Neural progenitor cell (in vitro differentiated cells): ENCODE measurements at places on chromosomes 16 and 17. TPM values are rescaled to one million over a fixed set of nuclear protein-coding genes. Genes with fewer than 3 reads are reported as not detected.

- no peaks in the 10 kb centered on the region for H3K4me1 ChIP-seq
- H3K27me3 ChIP-seq = no peaks in the 10 kb centered on the region
- H3K27ac ChIP-seq = no peak overlapping the region
- DNase-seq = no peak
- no peaks in the 10 kb centered on the region for H3K36me3 ChIP-seq
Measured at GRCh38 chr17:58611331-58611730, 80.5 kb downstream of the TEX14 start.

GRCh38 chr16:60481591-60481990, 1554.6 kb downstream of the CDH8 start:
- DNase-seq = no peak
- H3K4me3 ChIP-seq = no peak overlapping the region
- H3K36me3 ChIP-seq = no peaks in the 10 kb centered on the region
- no peaks in the 10 kb centered on the region for H3K4me1 ChIP-seq

GRCh38 chr16:20303012-20303411, 24.3 kb downstream of the GP2 start:
- no peaks in the 10 kb centered on the region for H3K4me1 ChIP-seq
- H3K36me3 ChIP-seq = no peaks in the 10 kb centered on the region
- no peak overlapping the region for H3K27ac ChIP-seq
- DNase-seq = no peak
- H3K4me3 ChIP-seq = no peak overlapping the region

- no peak overlapping the region for H3K27ac ChIP-seq
- H3K36me3 ChIP-seq = no peaks in the 10 kb centered on the region
- H3K4me1 ChIP-seq = peaks cover 30% of the 10 kb centered on the region
- H3K4me3 ChIP-seq = peak overlapping the region; percentile 54
- H3K27me3 ChIP-seq = peaks cover 100% of the 10 kb centered on the region
Measured at GRCh38 chr17:80476877-80477646, 655 bp upstream of the NPTX1 start.

GRCh38 chr16:76946879-76947278, 244.1 kb upstream of the MON1B start:
- no peaks in the 10 kb centered on the region for H3K36me3 ChIP-seq
- no peak overlapping the region for H3K4me3 ChIP-seq
- DNase-seq = no peak
- H3K27me3 ChIP-seq = no peaks in the 10 kb centered on the region
- H3K4me1 ChIP-seq = no peaks in the 10 kb centered on the region

Gene IGF2BP1
- total RNA-seq = 129 and 137 TPM in 2 replicates

Gene ATP2A1
- 1.6 and 8.2 TPM in 2 replicates for total RNA-seq

DNA sequence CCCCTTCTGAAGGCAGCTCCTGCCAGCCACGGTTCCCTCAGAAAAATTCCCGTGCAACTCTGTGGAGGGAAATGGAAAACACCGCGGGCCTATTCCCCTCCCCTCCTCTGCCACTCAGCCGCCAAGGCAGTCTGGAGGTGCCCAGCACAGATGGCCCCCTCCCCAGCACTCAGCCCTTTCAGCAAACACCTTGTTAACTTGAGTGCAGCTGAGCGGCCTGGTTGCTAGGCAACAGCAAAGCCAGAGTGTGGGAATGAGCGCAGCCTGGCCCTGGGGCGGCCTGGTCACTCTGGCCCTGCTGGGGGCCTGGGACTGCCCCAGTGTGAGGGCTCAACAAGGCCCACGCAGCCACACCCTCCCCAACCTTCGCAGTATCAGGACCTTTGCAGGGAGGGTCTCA, 32.8 kb downstream of the CACNA1G start:
- H3K36me3 ChIP-seq = no peaks in the 10 kb centered on the region
- peak; percentile 94 for DNase-seq
- no peak overlapping the region for H3K27ac ChIP-seq
- H3K27me3 ChIP-seq = no peaks in the 10 kb centered on the region
- H3K4me3 ChIP-seq = no peak overlapping the region

DNA sequence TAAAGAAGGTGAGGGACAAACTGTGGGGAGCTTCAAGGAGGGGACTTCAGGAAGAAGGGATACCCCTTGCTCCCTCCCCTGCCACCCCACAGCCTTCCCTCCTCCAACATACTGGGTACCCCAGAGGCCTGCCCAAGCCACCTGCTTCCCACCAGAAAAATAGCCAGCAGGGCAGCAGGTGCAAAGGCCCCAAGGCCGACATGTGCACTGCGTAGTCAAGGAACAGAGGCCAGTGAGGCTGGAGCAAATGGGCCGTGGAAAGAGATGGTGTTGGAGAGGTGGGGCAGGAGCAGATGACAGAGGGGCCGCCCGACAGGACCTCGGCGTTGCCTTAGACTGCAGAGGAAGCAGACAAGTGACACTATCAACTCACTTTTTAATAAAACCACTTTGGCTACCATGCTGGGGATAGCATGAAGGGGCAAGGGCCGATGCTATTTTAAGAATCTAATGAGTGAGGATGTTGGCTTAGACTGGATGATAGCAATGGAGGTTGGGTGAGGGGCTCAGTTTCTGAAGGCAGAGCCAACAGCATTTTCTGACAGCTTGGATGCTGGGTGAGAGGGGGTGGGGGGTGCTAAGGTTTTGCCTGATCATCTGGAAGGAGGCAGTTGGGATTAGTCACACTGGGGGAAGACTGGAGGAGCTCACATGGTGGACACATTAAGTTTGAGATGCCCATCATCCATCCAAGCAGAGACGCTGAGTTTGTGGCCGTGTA, 72.8 kb upstream of the TOB1 start:
- peaks cover 25% of the 10 kb centered on the region for H3K27me3 ChIP-seq
- no peak for DNase-seq
- H3K36me3 ChIP-seq = no peaks in the 10 kb centered on the region
- no peak overlapping the region for H3K4me3 ChIP-seq
- no peak overlapping the region for H3K27ac ChIP-seq

Gene UBTF
- total RNA-seq = 23.7 and 32.9 TPM in 2 replicates

DNA sequence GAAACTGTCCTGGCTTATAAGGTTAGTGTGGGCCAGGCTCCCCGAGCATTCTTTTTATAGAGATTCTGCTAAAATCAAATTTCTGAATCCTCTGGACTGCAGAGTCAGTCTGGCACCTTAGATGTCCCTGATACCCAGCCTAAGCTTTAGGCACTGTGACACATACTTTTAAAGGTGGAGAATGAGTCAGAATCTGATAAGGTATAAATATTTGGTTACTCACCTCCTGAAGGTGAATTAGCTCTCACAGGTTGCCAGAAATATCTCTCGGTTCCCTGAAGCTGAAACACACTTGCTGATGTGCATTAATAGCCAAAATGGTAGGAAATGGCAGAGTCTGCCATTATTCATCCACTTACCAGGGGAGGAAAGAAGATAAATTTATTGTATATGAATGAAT, 446.9 kb downstream of the UTP18 start:
- DNase-seq = no peak
- H3K27me3 ChIP-seq = no peaks in the 10 kb centered on the region
- no peak overlapping the region for H3K27ac ChIP-seq
- no peaks in the 10 kb centered on the region for H3K4me1 ChIP-seq
- H3K36me3 ChIP-seq = no peaks in the 10 kb centered on the region

- no peaks in the 10 kb centered on the region for H3K4me1 ChIP-seq
- no peak overlapping the region for H3K4me3 ChIP-seq
- no peak overlapping the region for H3K27ac ChIP-seq
- H3K36me3 ChIP-seq = no peaks in the 10 kb centered on the region
Measured at GRCh38 chr17:76793775-76794174, 55.9 kb downstream of the MFSD11 start.

Gene OR2C1
- not detected in 2 replicates for total RNA-seq

DNA sequence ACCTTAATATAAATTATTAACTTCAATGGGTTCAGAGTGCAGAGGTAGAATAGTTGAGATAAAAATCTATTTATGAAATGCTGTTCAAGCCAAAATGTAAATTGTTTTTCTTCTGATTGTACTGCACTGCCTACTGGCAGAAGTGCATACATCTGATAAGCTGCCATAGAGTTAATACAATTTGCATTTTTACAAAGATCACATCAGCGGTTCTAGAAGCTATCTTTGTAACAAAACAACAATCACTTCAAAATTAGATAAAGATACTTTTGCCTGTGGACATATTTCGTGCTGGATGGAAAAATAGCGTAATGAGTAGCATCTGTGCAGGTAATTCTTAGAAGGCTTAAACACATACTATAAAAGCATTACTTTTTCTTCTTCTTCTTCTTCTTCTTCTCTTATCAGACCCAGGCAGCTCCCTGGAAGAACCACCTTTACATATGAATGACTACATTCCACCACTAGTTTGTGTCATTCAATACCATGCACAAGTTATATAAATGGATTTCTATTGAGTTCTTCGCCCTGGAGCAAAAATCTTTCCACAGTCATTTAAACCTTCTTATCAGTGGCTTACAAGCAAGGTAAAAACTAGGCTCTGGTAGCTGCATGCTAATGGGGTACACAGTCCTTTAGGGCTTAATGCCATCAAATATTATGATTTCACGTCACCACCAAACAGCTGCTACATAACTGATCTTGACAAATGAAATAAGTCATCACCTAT, 47.0 kb downstream of the SYNRG start:
- H3K36me3 ChIP-seq = peaks cover 24% of the 10 kb centered on the region
- no peak for DNase-seq
- H3K27ac ChIP-seq = no peak overlapping the region
- no peaks in the 10 kb centered on the region for H3K27me3 ChIP-seq
- H3K4me1 ChIP-seq = no peaks in the 10 kb centered on the region
- no peak overlapping the region for H3K4me3 ChIP-seq

DNA sequence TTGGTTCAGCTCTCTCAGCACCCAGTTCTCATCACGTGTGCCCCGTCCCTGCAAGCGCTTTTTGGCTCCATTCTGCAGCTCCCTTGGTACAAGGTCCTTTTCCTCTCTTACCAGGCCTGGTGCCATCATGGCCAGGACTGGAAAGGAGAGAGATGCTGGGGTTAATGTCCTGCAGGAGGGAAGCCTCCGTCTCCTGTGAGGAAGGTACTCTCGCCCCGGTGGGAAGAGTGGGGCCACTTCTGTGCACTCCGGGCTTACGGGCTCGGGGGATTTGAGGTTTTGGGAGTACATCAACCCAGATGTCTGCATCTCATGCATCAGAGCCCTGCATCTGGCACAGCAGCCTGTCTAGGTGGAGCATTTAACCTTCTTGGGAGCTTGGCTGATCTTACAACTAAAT, 10.1 kb downstream of the CTRB2 start:
- H3K36me3 ChIP-seq = no peaks in the 10 kb centered on the region
- no peak overlapping the region for H3K27ac ChIP-seq
- H3K4me1 ChIP-seq = no peaks in the 10 kb centered on the region
- no peak overlapping the region for H3K4me3 ChIP-seq

DNA sequence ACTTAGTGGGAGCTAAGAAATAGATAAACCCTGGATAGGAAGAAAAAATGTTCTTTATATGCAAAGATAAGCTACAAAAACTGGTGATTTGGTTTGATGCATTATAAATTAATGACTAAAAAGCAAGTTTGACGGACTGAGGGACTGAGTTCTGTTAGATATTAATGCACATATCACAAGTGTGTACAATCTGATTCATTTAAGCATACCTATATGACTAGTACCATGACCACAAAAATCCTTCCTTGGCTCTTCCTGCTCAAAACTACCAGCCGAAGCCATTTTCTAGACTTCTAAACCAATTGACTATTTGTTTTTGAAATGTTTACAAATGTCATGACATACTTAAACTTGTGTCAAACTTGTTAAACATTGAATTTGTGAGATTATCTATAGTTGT, 374.5 kb upstream of the MON1B start:
- no peak overlapping the region for H3K27ac ChIP-seq
- no peak for DNase-seq
- no peak overlapping the region for H3K4me3 ChIP-seq
- H3K4me1 ChIP-seq = no peaks in the 10 kb centered on the region
- H3K36me3 ChIP-seq = no peaks in the 10 kb centered on the region

DNA sequence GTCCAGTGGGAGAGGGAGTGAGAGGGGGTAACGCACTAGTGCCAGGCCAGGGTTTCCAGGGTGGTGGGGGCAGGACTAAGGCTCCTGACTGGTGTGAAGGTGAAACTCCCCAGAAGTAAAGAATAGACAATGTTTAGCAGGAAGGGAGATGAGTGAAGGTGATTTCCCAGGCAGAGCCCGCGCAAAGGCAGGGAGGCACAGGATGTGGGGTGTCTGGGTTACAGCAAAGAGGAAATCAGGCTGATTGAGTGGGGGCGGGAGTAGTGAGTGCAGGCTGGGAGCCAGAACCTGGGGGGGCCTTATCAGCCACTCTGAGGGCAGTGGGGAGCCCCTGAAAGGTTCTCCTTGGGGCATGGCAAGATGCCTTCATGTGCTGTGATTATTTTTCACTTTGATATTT, 167.5 kb downstream of the UTP18 start:
- no peak for DNase-seq
- no peaks in the 10 kb centered on the region for H3K36me3 ChIP-seq
- H3K27me3 ChIP-seq = no peaks in the 10 kb centered on the region
- no peak overlapping the region for H3K27ac ChIP-seq
- H3K4me1 ChIP-seq = no peaks in the 10 kb centered on the region

DNA sequence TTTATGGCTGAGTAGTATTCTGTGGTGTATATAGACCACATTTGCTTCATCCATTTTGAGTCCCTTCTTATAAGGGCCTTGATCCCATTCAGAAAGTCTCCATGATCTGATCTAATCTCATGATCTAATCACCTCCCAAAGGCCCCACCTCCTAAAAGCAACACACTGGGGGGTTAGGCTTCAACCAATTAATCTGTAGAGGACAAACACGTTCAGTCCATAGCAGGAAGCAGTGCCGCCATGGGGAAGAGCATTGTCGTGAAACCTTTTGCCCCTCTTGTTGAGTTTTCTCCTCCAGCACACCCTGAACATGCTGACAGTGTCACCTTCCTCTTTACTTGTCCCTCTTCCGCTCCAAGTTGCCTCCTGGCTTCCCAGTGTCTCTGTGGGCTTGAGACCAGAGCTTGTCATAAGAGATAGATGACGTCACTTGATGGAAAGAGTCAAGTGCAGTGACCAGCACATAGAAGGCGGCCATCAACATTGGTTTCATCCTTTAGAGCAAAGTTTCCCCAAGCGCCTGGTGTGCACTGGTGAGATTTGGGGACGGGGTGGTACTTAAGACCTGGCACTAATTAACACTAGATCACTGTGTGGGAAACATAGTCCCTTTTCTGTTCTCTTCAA, 74.1 kb downstream of the PRKCB start:
- H3K4me3 ChIP-seq = no peak overlapping the region
- H3K4me1 ChIP-seq = peaks cover 6% of the 10 kb centered on the region
- H3K36me3 ChIP-seq = no peaks in the 10 kb centered on the region
- no peaks in the 10 kb centered on the region for H3K27me3 ChIP-seq
